ENCODE measurements at places on chromosomes 6 and 20. TPM values are rescaled to one million over a fixed set of nuclear protein-coding genes. Genes with fewer than 3 reads are reported as not detected.
A peak's percentile ranks its signal among the peaks of the same experiment; 100 is the strongest.

CALHM4 gene
- total RNA-seq = not detected

UBE2C gene
- total RNA-seq = 7.6 TPM

DNA sequence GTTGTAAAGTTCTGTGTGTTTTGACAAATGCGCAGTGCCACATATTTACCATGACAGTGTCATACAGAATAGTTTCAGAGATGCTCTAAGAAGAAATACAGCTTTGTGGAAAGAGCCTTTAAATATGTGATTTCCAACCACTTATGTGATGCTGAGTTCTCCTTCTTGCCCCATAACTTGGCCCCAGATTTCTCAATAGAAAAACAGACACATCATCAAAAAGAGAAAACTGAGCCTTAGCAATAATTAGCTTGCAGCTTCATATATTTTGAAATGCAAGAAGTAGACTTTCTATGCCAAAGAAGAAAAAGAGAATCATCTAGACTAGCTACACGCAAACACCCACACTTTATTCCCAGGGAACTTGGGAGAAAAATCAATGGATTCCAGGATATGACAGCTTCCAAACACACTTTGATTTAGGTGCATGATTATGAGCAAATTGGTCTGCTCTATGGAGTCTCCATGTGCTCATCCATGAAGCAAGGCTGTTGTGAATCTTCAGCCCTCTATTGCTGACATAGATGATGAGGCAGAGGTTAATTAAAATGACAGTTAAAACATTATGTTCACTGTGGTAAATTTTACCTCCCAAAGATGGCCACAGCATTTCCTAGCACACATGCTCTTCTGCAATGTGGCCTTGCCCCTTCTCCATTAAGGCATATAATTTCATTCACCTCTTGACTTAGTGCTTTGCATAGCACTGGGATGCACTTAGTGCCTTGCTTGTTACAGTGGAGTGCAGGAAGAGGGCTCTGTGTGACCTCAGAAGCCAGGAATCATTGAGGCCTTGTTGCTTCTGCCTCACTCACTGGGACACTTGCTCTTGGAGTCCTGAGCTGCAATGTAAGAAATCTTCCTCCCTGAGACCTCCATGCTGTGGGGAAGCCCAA, 174.6 kb downstream of the SYNDIG1 start:
- DNase-seq = no peak

CRIP3 gene
- total RNA-seq = not detected

PLAGL2 gene
- 8.3 TPM for total RNA-seq

GRCh38 chr6:218153-219018, 73.9 kb upstream of the DUSP22 start:
- no peak for DNase-seq

- DNase-seq = no peak
These were observed 506 bp downstream of the RGS17 start for GRCh38 chr6:153130515-153131036.

DNA sequence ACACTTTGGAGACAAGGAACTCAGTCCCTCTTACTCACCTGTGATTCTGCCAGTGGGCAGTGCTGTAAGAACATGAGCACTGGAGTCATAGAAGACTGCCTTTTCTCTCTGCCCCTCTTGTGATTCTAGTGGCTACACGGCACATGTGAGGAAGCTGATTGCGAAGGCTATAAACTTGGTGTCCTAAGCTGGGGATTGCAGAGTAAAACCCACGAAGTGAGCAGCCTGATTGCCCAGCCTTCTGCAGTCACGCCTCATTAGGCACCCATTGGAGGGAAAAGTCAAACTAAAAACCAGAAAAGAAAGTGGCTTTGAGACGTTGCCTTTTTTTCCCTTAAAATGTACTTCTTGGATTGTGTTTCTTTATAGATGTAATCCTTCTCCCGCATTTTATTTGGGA, 748.4 kb upstream of the CHD6 start:
- DNase-seq = no peak

- DNase-seq = no peak
These were observed 32.7 kb downstream of the COL20A1 start for GRCh38 chr20:63325554-63326313.

GRCh38 chr6:13767121-13767808, 47.1 kb downstream of the MCUR1 start:
- DNase-seq = no peak

CGA gene
- not detected for total RNA-seq

GPR31 gene
- not detected for total RNA-seq

MUCL3 gene
- 0.49 TPM for total RNA-seq

GRCh38 chr6:11806561-11807317, 28.1 kb upstream of the ADTRP start:
- DNase-seq = no peak

VEGFA gene
- total RNA-seq = 194 TPM

DNA sequence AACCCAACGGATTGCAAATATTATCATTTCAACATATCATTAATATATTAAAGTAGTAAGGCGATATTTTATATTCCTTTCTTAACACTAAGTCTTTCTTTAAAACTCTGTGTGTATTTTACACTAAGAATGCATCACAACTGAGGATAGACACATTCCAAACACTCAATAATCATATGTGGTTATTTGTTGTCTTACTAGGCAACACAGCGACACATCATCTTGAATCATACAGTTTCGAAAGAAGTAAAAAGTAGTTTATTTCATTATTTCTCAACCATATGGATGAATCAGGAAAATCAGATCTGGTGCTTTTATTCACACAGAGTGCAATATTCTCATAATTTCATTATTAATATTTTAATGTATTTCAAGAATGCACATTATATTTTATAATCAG, 662.4 kb downstream of the EPHA7 start:
- DNase-seq = no peak

GRCh38 chr6:73393278-73393677, 1.4 kb upstream of the DDX43 start:
- no peak for DNase-seq

- no peak for DNase-seq
These were observed 2.4 kb upstream of the ZBTB22 start for GRCh38 chr6:33319939-33320314.

GRCh38 chr20:24959591-24960301, 10.7 kb downstream of the CST7 start:
- peak; percentile 90 for DNase-seq

NOTCH4 gene
- total RNA-seq = 18.2 TPM

DNA sequence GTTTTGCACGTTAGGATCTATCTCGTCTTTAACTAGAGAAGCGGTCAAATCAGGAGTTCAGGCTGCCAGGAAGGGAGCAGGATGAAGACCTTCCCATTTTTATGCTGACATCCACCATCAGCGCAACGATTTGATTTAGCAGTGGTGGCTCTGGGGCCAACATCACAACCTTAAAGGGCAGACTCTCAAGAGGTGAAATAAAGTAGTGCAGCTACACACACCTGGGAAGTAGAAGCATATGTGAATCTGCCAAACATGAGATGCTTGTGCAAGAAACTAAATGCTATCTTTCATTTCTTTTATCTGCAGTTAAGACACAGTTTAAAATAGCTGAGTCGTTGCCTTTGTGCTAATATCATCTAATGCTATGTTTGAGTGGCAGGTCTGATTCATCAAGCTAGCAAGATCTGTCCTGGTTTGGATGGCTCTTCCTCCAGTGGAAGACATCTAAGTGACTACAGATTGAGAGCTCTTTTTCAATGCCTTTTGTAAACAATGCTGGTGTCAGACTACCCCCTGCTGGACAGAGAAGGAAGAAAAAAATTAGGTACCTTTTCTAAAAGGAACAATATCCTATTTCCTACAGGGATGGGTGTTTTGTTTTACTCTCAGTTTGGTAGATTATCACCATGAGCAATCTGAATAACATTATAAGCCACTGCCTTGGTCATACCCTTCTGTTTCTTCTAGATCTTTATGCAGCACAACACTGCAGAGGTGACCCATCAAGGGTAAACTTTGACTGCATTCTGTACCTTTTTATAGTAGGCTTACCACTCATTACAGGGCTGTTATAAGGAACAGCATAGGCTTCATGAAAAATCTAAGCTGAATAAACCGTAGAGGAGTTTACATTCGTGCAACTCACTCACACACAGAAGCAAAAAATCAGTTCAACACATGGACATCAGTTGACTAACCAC, 171.6 kb upstream of the FBXL4 start:
- DNase-seq = no peak

WFDC10B gene
- not detected for total RNA-seq

DNA sequence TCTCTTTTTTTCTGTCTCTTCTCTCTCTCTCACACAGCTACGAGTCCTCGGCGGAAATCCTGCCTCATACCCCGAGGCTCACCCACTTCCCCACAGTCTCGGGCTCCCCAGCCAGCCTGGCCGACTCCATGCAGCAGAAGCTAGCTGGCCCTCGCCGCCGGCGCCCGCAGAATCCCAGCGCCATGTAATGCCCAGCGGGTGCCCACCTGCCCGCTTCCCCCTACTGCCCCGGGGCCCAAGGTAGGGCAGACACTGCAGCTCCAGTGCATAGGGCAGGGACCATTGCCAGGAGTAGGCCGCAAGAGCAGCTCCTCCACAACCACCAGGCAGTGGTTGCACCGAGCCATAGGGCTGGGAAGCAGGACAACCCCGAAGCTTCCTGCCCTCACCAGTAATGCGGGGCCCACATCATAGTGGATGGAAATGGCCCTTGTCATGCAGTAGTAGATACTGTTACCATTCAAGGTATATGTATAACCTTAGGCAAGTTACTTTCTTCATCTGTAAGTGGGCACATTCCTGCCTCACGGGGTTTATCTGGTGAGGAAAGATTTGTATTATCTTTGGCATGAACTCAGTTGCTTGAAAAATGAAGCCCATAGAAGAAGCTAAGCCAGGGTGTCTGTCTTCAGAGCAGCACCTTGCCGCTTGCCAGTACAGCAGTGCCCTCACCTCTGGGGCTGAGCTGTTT, 36.9 kb upstream of the ID1 start:
- no peak for DNase-seq

- no peak for DNase-seq
These were observed 31.0 kb downstream of the THEMIS start for GRCh38 chr6:127869772-127870404.

DNA sequence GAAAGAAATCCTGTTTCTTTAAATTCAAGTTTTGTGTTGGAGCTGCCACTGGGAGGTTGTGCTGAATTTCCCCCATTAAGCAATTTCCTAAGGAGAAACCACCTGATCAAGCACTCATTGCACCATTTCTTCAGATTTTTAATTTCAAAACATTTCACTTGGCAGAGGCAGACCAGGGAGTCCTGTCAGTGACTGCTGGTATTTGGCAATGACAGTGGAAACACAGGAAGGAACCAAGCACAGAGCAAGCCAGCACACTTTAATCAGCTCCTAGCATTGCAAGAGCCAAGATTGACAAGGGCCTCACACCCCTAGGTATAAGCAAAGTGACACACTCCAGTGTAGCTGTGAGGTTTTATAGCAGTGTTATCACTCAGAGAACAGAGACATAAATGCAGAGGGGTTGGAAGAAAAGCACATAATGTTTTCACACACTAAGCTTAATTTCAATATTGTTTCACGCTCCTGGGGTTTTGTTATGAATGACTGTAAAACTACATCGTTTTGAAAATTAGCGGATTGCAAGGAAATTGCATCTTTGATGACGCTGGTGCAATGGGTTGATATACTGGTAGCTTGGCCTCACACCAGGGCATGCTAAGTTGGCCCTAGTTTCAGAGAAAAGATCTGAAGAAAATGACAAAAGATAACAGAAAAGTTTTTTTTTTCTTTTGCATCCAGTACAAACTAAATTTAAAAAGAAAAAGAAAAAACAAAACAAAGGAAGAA, 768.4 kb downstream of the TFAP2A start:
- no peak for DNase-seq

DNA sequence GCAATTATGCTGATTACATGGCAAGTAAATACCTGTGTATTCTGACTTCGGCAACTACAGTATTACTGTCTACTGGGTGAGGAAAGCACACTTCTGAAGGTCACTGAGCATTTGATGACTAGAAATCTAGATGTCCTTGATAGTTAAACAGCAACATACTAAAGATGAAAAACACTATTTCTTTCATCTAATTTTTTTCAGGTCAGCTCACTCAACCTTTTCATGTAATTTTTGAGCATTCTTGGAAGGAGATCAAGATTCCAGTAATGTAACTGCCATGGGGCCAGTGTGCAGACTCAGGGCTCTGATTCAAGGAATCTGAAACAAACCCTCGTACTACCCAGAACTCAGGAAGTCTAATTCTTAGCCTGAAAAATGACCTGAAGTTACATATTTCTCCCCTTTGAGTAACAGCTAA, 222.6 kb upstream of the TAB2 start:
- no peak for DNase-seq

DNA sequence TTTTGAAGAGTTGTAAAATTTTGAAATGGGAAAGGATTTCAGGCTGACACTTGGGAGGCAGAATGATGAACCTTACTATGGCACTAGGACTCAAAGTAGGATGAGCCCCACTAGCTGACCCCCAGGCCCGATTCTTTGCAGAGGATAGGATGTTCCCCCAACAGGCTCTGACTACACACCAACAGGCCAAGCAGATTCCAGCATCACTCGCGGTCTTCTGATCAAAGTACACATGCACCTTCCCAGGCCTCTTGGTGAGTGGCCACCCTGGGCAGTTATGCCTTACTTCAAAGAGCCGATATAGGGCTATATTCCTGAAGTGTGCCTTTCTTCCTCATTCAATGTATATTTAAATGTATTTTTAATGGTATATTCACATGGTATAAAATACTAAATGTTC, 117.6 kb upstream of the TMEM181 start:
- DNase-seq = no peak

- DNase-seq = no peak
These were observed 20.4 kb downstream of the ZNF337 start for GRCh38 chr20:25676164-25676809.

DNA sequence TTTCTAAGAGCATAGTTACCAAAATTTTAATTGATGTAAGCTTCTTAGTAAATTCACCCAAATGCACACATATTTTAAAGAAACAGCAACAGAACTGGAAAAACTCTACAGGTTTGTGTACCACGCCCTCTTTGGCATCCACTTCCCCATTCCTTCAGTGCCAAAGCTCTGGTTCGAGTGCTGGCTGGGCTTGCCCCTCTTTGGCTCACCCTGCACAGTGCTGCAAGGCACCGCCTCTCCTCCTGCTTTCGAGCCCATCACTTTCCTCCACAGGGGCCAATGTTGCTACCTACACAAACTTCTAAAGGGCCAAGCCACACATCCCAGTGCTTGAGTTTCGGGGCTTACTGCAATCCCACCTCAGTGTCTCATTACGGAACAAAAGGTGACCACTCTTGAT, 9.6 kb downstream of the LRP11 start:
- peak; percentile 27 for DNase-seq

GRCh38 chr6:118502169-118502568, 45.9 kb upstream of the PLN start:
- no peak for DNase-seq

GRCh38 chr6:131443514-131443913, 129.5 kb upstream of the ARG1 start:
- DNase-seq = no peak

SLC17A3 gene
- total RNA-seq = not detected

GRCh38 chr20:58511364-58511763, 3.8 kb downstream of the APCDD1L start:
- no peak for DNase-seq

DNA sequence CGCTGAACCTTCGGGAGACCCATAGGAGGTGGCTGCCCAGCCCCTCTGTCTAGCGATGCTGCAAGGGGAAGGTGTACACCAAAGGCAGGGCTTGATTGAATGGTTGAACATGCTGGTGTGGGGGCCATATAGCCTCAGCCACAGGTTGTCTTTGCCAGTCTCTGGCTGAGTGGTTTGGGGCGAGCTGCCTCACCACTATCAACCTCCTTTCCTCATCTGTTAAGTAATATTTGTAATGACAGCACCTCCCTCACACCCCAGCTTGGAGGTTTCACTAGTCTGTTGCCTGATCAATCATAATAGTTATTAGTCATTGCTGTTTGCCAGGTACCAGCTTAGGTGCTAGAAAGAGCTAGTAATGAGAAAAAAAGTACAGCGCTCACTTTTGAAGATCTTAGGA, 11.8 kb upstream of the ZNF831 start:
- DNase-seq = no peak

Data from vagina (tissue), 2 donors.